ENCODE measurements at places on chromosomes 4 and X.
A peak's percentile ranks its signal among the peaks of the same experiment; 100 is the strongest.

- DNase-seq: peak; percentile 8
Observed at GRCh38 chrX:39592776-39593175, 505.0 kb downstream of the BCOR start.

- no peak for DNase-seq
Observed at GRCh38 chrX:40303256-40304077, 205.7 kb upstream of the BCOR start.

GRCh38 chrX:49177338-49177833 lies 5.7 kb downstream of the PLP2 start:
- no peak for DNase-seq

GRCh38 chr4:10245751-10246150 lies 129.2 kb upstream of the WDR1 start:
- no peak for DNase-seq

- peak; percentile 49 for DNase-seq
Observed at GRCh38 chrX:65744965-65745364, 77.5 kb downstream of the MSN start.

- no peak for DNase-seq
Observed at GRCh38 chr4:99352602-99353537, at the start of gene ADH1C. Gene ADH1C, minus strand, starts transcription at chr4:99352746. Its CDS starts 71 bp downstream, at chr4:99352675.

- no peak for DNase-seq
Observed at GRCh38 chr4:124210746-124211145, 501.8 kb downstream of the ANKRD50 start.

- no peak for DNase-seq
Observed at GRCh38 chrX:31092970-31093638, 21.3 kb upstream of the FTHL17 start.

DNA sequence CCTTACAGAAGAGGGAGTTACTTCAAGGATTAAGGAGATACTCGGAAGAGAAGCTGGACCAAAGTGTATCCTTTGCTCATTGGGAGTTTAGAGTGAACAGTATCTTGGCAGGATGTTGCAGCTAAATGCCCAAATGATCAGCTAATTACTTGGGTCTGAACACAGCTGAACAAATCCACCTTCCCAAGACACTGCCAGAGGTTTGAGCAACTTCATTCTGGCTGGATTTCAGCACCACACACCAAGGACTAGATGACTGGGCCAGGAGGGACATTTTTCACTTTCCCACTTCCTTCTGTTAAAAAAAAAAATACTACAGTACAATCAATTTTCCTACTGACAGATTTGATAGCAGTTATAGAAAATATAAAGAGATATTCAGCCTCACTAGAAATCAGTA lies 324.6 kb downstream of the MID1IP1 start:
- DNase-seq: no peak

DNA sequence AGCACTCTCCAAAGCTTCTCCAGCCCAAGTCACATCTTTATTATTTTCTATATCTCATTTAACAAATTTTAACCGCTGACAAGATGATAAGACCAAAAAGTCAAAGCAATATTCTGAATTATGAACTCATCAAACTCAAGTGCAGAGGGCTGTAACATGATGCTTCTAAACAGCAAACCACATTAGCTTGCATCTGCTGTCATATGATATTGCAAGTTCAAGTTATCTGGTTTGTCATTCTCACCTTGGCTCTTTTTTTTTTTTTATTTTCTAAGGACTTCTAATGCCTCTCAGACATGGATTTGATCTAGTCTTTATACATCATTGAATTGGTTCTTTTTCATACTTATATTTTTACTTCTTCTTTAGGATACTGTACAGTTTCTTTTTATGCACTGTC lies 93.4 kb downstream of the SLC10A7 start:
- peak; percentile 43 for DNase-seq

DNA sequence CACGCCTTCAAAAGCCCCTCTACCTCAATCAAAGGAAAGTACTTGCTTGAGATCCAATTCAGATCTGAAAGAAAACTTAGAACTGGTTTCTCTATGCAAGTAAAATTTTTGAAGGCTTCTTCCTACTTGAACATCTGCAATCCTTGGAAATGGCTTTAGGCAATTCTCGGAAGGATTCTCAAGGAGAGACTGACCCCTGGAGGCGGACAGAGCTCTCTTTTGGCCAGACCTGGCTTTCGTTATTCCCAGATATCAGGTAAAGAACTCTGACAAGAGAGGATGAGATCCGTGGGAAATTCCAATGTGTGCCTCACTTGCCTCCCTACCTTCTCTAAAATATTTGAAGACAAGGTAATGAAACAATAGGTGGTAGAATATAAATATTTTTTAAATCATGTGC lies 670.3 kb upstream of the FAM241A start:
- peak; percentile 54 for DNase-seq

DNA sequence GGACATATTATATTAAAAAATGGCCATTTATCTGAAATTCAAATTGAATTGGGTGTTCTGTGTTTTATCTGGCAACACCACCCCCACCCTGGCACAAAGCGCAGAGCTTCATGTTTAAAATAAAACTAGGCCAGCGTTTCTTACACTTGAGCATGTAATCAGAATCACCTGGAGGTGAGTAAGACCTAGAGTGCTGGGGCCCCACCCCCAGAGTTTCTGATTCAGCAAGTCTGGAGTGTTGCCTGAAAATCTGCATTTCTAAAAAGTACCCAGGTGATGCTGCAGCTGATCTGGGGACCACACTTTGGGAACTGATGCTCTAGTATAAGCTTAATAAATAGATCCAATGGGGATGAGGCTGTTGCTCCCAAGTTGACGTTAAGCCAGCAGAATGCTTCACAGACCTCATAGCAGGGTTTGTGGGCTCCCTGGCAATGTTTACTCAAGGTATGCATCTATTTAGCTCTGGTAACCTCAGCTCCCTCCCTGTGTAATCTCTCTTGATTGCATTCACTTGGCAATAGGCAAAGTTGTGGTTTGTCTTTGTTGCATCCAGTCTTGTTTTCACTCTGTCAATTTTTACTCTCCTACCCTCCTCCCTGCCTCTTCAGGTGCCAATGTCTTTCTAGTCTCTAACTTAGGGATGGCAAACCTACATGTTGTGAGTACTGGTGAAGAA lies 99.8 kb upstream of the TEX13D start:
- no peak for DNase-seq

DNA sequence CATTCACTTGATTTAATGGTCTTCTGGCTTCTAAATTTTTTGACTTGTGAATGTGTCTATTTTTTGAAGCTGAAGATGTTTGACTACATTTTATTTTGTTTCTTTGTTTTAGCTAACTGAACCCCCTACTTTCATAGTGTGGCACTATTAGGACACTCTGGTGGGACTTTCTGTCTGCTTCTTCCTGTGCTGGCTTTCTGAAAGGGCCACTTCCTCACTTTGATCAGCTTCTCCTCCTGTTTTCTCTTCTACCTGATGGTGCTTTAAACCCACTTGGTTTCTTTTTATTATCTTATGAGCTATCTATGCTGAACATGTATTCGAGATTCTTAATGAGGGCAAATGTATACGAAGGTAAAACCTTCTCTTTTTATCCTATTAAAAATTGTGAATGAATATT lies 186.1 kb upstream of the CASK start:
- no peak for DNase-seq

- DNase-seq: peak; percentile 65
Observed at GRCh38 chr4:110632506-110633357, 9.9 kb upstream of the PITX2 start.

DNA sequence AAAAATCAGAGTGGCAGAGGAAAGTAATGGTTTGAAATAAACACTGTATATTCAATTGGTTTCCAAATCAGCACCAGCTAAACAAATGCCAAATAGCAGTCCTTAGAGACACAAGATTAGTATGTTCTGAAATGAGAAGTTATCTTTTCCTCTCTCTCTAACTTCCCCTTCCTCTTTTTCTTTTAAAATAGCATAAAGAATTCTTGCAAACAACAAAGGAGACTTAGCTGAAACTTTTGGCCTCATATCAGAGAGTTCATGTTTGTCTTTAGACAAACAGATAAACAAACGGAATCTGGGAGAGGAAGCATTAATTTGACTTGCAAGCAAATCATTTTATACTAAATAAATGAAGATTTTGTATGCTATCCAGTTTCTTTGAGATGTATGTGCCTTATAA lies 399.0 kb downstream of the GBA3 start:
- no peak for DNase-seq

- DNase-seq: peak; percentile 46
Observed at GRCh38 chrX:53441531-53442321, 7.6 kb upstream of the HSD17B10 start.

- DNase-seq: no peak
Observed at GRCh38 chr4:21678711-21679110, 269.9 kb downstream of the KCNIP4 start.

DNA sequence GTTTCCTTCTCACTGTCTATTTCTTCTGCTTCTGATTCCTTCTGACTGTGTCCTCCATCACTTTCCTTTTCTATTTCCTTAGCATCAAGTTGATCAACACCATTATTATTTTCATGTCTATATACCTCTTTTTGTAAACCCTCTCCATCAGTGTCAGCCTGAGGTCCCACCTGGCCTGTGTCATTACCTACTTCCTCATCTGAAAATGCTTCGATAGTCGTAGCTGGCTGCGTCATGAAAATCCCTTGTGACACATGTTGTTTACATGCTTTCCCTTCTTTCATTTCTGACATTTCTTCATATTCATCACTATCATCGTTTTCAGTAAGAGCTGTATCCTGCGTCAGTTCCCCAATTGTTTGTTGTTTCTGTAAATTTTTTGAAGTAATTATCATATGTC lies 39.6 kb downstream of the RPGR start:
- no peak for DNase-seq

GRCh38 chr4:165016971-165017370 lies 14.8 kb upstream of the TRIM60 start:
- DNase-seq: peak; percentile 2

DNA sequence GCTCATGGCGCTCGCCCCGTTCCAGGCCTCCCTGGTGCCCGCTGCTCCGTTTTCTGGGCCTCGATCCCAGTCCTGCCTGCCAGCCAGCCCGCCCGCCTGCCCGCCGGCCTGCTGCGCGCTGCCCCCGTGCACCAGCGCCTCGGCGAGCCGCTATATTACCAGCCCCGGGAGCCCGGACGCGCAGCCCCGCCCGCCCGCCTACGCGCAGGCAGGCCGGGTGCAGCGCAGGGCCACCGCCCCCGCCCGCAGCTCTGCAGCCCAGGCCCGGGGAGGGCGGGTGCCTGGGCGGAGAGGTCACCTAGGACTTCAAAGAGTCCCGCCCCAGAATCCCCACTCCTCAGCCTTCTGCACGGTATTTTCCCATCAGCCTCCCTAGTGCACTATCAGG lies at the start of gene MAOB:
TSS of gene MAOB (minus strand) at position 157 of the 388 bp plus-strand sequence. CDS start at position 6, 151 bp downstream.
- no peak for DNase-seq

- DNase-seq: peak; percentile 68
Observed at GRCh38 chr4:84578540-84579402, 4.2 kb upstream of the CDS1 start.

DNA sequence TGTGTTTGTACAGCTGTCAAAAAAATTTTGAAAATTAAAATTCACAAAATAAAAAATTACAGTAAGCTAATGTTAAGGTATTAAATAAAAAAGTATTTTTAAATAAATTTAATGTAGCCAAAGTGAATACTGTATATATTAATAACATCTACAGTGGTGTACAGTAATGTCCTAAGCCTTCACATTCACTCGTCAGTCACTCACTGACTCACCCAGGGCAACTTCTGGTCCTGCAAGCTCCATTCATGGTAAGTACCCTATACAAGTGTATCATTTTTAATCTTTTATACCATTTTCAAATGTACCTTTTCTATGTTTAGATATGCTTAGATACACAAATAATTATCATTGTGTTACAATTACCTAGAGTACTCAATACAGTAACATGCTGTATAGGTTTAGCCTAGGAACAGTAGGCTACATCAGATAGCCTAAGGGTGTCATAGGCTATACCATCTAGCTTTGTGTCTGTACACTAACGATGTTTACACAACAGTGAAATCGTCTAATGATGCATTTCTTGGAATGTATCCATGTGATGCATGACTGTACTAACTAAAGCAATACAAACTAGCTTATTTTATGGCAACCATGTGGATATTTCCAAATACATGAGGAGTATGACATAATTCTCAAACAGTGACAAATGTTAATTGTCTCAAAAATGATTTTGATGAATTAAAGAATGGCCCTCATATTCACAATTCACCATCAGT lies 13.7 kb downstream of the DDX60 start:
- peak; percentile 22 for DNase-seq

Measured in iris pigment epithelial cell (primary cell).